H4 (cell line): ENCODE measurements at places on chromosomes 5 and 9.
A peak's percentile ranks its signal among the peaks of the same experiment; 100 is the strongest.

DNA sequence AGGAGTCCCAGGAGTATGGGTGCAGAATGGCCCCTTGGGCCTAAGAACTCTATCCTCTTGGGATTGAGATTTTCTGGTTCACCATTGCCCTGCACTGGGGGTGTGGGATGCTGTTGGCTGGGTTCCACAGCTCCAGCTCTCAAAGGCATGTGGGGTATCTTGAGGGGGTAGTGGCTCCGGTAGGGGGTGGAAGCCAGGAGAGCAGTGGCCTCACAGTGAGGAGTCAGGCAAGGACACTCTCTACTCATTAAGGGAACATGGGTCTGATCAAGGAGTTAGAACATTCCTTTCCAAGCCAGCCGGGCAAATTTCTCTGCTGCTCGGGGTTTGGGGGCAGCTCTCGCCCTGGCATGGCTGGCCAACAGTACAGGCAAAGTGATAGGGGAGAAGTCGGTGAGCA lies 33.0 kb downstream of the LARP1 start:
- DNase-seq: no peak

- no peak for DNase-seq
These were observed 64.9 kb downstream of the PTTG1 start for GRCh38 chr5:160486573-160486972.

- DNase-seq: peak; percentile 39
These were observed 34.1 kb upstream of the RAI14 start for GRCh38 chr5:34622098-34622400.

GRCh38 chr5:14491015-14491915 lies 90.3 kb upstream of the OTULINL start:
- DNase-seq: no peak

GRCh38 chr5:124104821-124105220 lies 592.8 kb downstream of the CSNK1G3 start:
- DNase-seq: no peak

DNA sequence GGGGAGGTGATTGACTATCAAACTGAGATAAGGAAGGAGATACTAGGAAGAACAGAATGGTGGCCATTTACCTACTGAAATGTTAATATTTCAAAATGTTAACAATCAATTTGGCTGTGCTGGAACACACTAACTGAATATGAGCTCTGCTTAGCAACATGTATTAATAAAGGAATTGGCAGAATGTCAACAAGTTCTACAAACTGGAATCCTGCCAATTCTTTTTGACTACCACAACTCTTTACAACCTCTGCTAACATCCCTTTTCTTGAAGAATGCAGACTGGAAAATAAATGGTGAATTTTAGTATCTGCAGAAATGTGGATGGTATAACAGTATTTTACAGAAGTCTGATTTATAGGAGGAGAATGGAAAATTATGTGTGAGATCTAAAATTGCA lies 446.4 kb downstream of the ISL1 start:
- no peak for DNase-seq

DNA sequence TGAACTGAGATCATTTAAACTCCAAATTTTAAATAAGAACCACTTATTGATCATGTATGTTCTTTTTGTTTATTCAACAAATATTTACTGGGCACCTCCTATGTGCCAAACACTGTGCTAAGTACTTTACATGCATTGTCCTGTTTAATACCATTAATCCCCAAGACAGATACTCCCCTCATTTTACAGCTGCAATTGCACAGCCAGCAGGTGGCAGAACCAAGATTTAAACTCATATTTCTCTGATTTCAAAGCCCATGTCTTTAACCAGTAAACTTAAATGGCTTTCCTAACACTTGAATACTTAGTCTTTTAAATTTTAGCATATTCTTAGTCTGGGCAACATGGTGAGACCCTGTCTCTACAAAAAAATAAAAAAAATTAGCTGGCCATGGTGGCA lies 43.4 kb upstream of the KIAA1958 start:
- DNase-seq: no peak

- no peak for DNase-seq
These were observed 240.2 kb downstream of the PBX3 start for GRCh38 chr9:125987420-125987819.

GRCh38 chr9:5629312-5630080 lies 589 bp downstream of the RIC1 start:
- no peak for DNase-seq

- peak; percentile 95 for DNase-seq
These were observed 47.8 kb downstream of the NR3C1 start for GRCh38 chr5:143355710-143356109.

GRCh38 chr5:20656262-20656661 lies 668.3 kb upstream of the CDH18 start:
- no peak for DNase-seq

- no peak for DNase-seq
These were observed 37.9 kb downstream of the NRG2 start for GRCh38 chr5:140005145-140005591.

DNA sequence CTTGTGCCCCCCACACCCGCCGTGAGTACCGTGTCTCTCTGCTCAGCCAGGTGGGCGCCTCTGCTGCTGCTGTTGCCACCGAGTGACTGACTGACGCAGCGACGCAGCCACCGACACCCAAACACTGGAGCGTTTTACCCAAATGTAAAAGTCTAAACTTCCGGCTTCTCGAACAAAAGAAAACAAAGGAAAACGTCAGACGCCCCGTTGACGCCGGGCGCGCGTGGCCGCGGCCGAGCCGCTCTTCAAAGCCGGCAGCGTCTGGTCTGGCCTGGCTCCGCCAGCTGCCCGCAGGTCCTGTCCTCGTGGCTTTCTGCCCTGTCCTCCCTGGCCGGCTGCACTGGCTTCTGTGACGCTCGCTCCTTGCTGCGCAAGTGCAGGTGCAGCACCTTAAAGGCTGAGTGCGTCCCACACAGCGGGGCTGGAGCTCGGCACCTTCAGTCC lies 41.4 kb upstream of the CLPTM1L start:
- DNase-seq: no peak

- DNase-seq: peak; percentile 67
These were observed 8.6 kb downstream of the SUSD1 start for GRCh38 chr9:112166176-112167140.

GRCh38 chr5:50856401-50857119 lies 190.1 kb downstream of the PARP8 start:
- no peak for DNase-seq

- no peak for DNase-seq
These were observed 401.9 kb upstream of the GRIA1 start for GRCh38 chr5:153088538-153088937.

GRCh38 chr5:132492386-132493125 lies 2.0 kb upstream of the IRF1 start:
- DNase-seq: no peak
